ENCODE measurements at places on chromosomes 6 and 20.

- no peak for DNase-seq
Measured at GRCh38 chr6:11727998-11728961, 50.3 kb downstream of the ADTRP start.

GRCh38 chr6:99940582-99940981 is 53.4 kb downstream of the MCHR2 start:
- DNase-seq = no peak

DNA sequence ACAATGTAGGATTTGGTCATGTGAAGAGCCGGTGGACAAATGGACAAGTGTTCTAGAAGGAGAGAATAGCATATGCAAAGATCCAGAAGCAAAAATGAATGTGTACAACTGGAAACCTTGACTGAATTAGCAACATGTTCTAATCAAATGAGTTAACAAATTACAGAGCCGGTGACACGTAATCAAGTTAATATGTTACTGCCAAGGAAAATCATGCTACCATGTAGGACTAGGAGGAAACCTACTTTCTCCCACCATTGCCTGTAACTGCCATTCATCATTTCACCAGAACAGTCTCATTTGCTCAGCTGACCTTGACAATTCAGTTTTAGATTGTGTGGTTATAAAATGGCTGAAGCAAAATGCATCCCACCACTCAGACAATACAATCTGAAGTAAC is 179.4 kb downstream of the KIF16B start:
- no peak for DNase-seq

DNA sequence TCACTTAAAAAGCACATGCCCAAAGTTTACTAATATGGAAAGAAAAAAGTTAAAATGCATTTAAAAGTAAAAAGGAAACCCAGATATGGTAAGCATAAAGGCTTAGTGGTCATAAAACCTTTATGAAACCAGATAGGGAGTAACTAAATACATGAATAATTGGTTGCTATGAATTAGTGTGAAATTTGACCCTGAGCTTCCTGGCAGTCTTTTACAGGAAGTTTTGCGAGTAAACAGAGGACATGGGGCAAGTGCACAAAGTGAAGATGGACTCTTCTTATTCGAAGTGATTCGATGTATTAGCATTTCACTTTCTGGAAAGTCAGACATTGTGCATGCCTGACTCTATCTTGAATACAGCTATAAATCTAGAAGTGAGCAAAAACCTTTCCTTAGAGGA is 90.9 kb upstream of the MLIP start:
- DNase-seq = no peak

DNA sequence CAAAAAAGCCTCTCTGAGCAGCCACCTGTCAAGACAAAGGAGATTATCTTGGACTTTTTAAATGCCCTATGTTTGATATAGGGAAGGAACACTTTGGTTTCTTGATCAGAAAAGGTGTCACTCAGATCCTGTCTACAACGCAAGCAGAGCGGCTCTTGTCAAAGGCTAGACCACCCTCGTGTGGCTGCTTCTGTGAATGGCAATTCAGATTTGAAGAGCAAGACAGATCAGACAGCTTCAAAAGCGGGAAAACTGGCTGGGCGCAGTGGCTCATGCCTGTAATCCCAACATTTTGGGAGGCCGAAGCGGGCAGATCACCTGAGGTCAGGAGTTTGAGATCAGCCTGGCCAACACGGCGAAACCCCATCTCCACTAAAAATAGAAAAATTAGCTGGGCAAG is 10.1 kb upstream of the NXT1 start:
- peak; percentile 61 for DNase-seq

DNA sequence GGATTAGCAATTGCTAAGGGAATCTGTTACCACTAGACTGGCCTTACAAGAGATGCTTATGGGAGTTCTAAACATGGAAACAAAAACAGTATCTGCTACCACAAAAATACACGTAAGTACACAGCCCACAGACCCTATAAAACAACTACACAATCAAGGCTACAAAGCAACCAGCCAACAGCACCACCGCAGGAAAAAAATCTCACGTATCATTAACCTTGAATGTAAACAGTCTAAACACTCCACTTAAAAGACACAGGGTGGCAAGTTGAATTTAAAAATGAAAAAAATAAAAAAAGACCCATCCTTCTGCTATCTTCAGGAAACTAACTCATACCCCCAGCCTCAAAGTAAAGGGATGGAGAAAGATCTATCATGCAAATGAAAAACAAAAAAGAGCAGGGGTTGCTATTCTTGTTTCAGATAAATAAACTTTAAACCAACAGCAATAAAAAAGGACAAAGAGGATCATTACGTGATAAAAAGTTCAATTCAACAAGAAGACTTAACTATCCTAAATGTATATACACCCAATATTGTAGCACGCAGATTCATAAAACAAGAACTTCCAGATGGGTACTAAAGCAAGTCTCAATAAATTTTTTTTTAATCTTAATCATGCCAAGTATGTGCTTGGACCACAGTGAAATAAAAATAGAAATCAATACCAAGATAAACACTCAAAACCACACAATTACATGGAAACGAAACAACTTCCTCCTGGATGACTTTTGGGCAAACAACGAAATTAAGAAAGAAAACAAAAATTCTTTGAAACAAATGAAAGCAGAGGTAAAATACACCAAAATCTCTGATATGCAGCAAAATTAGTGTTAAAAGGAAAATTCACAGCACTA is 52.3 kb downstream of the RNGTT start:
- DNase-seq = no peak

GRCh38 chr20:57090590-57091560 is 175.6 kb downstream of the BMP7 start:
- no peak for DNase-seq

- DNase-seq = no peak
Measured at GRCh38 chr20:37619496-37619895, 74.3 kb upstream of the CTNNBL1 start.

DNA sequence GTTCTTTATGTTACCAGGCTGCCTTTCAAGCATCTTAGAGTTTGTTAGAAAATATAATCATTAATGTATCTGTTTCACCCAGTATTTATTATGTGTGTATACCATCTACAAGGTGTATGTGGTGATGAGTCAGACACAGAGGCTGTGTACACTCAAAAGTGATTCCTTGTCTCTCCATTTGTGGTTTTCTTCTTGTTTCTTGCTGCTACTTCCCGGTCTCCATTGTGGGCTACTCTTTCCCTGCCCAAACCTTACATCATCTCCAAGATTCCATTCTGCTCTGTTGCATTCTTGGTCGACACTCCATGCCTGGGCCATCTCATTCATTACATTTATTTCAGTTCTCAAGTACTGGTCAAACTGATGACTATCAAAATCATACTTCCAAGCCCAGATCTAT is 182.2 kb upstream of the STXBP5 start:
- DNase-seq = peak; percentile 76

Measured in HT1080 (cell line).